MCF 10A (cell line): ENCODE measurements at places on chromosomes 5 and 9.

- H3K36me3 ChIP-seq: no peaks in the 10 kb centered on the region
- no peak overlapping the region for H3K4me3 ChIP-seq
- no peaks in the 10 kb centered on the region for H3K27me3 ChIP-seq
- no peak overlapping the region for H3K27ac ChIP-seq
- no peak for DNase-seq
These were observed 38.3 kb upstream of the ZFYVE16 start for GRCh38 chr5:80369521-80369920.

DNA sequence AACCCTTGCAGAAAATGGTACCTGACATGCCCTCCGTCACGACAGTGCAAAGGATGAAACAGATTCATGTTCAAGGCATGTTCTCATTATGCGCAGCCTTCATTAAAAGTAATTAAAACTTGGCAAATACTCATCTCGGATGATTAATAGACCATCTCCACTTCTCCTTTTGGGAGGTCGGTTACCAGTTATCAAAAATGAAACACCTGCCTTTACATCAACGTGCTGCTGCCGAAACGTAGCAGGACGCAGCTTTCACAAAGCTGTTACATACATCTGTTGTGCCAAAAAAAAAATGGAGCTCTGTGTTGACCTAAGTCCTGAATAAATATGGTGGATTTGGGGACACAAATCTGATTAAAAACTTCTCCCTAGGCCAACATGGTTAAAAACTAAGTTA is 75.7 kb downstream of the PTCH1 start:
- no peaks in the 10 kb centered on the region for H3K4me1 ChIP-seq
- DNase-seq: no peak
- H3K4me3 ChIP-seq: no peak overlapping the region

DNA sequence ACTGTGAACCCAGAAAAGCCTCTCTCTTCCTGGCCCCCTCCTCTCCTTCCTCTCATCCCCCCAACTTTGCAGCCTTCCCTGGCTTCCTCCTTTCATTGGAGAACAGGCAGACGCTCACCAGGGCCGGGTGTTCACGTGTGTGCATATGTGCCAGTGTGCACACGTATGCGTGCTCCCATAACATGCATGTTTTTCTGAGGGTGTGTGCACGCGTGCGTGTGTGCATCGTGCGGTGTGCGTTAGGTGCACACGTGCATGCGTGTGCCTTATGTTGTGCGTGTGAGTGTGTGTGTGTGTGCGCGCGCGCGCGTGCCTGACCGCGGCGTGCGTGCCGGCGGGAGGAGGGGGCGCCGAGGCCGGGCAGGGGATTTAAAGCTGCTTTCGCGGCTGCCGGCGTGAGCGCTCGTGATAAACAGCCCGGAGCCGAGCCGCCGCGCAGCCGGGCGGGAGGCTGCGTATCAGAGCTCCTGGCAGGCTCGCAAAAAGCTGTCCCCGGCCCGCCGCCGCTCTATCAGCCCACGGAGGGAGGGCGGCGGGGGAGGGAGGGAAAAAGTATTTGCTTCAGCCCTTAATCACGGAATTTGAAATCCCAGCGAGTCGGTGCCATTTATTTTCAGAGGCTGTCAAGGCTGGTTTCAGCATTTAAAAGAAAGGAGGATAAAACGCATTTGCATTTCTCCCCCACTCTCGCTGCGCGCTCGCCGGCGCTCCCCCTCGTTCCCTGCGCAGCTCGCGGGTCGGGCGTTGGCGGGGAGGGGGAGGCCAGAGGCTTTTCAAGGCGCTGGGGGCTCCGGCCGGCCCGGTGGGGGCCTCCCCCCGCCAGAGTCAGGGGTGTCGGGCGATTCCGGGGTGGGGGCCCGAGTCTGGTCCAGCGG is 183.9 kb downstream of the C9orf50 start:
- no peaks in the 10 kb centered on the region for H3K36me3 ChIP-seq
- H3K27ac ChIP-seq: no peak overlapping the region
- H3K4me1 ChIP-seq: no peaks in the 10 kb centered on the region
- H3K4me3 ChIP-seq: peak overlapping the region; percentile 60

- peaks cover 17% of the 10 kb centered on the region for H3K27me3 ChIP-seq
- H3K4me1 ChIP-seq: peaks cover 15% of the 10 kb centered on the region
- no peaks in the 10 kb centered on the region for H3K36me3 ChIP-seq
These were observed 6.9 kb upstream of the SLC12A7 start for GRCh38 chr5:1118738-1119137.

GRCh38 chr5:179163236-179164155 is 103.3 kb downstream of the ZNF354C start:
- no peaks in the 10 kb centered on the region for H3K27me3 ChIP-seq
- no peak overlapping the region for H3K27ac ChIP-seq
- no peak overlapping the region for H3K4me3 ChIP-seq
- H3K4me1 ChIP-seq: no peaks in the 10 kb centered on the region
- DNase-seq: no peak

DNA sequence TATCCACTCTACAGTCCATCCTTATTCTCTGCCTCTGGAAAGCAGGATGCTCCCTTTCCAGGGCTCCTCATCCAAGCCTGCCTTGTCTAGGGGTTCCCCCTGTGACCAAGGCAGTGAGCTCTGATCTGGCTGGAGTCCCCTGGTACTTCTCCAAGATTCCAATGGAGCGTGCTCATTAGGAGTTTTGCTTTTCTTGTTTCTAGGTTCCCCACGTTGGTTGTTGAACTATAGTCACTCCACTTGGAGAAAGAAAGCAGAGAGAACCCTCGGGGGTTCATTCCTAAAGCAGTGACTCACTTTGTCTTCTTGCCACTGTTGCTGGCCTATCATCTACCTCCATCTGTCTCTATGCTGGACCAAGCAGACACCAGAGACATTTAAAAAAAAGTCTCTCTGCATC is 192.6 kb downstream of the TLE4 start:
- no peak overlapping the region for H3K27ac ChIP-seq
- H3K4me3 ChIP-seq: no peak overlapping the region
- peaks cover 11% of the 10 kb centered on the region for H3K4me1 ChIP-seq
- H3K36me3 ChIP-seq: no peaks in the 10 kb centered on the region

DNA sequence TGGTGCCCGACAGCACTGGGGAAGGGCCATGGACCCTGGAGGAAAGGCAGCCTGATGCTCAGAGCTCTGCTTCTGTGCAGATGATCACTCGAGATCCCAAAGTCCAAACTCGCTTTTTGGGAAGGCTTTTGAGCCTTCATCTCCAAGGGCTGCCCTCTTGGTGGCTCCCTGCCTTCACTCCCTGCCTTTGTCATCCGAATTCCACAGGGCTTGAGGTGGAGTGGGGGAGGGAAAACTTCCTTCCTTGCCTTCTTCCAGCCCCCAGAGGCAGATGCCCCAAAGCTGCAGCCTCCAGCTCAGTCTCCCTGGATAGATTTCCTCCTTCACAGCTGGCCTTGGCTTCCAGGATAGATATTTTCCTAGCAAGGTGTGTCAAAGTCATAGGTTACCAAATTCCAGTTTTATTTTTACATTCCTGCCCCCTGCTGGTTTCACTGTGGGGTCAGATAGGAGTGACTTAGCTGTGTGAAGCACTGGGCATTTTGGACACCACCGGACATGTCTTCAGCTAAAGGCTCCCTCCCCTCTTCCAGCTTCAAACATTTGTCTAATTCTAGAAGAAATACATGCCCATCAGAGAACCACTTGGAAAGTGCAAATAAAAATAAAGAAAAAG is 268.2 kb downstream of the HSPA4 start:
- no peak overlapping the region for H3K27ac ChIP-seq
- H3K4me1 ChIP-seq: no peaks in the 10 kb centered on the region
- H3K27me3 ChIP-seq: no peaks in the 10 kb centered on the region
- DNase-seq: peak; percentile 36
- H3K4me3 ChIP-seq: no peak overlapping the region

DNA sequence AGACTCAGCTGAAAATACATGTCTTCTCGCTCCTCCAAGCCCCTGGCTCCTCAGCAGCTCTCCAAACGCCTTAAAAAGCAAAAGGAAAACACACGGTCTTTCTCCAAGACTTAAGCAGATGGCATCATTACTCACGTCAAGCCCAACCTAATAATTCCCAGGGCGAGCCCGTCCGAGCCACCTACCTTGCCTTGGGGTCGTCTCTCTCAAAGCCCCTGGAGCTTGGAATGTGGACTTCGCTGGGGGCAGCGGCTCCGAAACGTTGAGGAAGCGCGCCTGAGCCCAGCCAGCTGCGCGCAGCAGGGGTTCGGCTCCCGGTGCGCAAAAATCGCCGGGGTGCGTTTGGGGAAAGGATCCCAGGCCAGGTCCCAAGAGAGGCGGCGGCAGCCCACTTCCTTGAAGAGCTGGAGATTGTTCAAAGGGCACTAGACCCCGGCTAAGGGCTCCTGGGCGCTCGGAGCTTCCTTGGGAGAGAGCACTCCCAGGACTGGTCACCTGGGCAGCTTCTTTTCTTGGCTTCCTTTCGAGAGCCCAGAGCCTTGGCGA is 395 bp downstream of the DRD1 start:
- no peak overlapping the region for H3K4me3 ChIP-seq
- no peaks in the 10 kb centered on the region for H3K4me1 ChIP-seq
- no peaks in the 10 kb centered on the region for H3K36me3 ChIP-seq
- H3K27me3 ChIP-seq: peaks cover 60% of the 10 kb centered on the region

DNA sequence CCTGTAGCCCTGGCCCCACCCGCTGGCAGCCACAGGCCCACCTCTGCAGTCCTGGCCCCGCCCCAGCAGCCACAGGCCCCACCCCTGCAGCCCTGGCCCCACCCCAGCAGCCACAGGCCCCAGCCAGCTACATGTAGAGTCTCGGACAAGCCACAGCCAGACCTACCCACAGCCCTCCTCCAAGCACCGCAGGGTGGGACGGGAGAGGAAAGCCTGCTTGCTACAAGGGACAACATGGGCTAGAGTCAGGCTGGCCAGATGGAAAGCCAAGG is 49.5 kb upstream of the SARDH start:
- H3K4me3 ChIP-seq: no peak overlapping the region
- H3K27me3 ChIP-seq: no peaks in the 10 kb centered on the region
- H3K36me3 ChIP-seq: peaks cover 25% of the 10 kb centered on the region
- H3K27ac ChIP-seq: no peak overlapping the region

DNA sequence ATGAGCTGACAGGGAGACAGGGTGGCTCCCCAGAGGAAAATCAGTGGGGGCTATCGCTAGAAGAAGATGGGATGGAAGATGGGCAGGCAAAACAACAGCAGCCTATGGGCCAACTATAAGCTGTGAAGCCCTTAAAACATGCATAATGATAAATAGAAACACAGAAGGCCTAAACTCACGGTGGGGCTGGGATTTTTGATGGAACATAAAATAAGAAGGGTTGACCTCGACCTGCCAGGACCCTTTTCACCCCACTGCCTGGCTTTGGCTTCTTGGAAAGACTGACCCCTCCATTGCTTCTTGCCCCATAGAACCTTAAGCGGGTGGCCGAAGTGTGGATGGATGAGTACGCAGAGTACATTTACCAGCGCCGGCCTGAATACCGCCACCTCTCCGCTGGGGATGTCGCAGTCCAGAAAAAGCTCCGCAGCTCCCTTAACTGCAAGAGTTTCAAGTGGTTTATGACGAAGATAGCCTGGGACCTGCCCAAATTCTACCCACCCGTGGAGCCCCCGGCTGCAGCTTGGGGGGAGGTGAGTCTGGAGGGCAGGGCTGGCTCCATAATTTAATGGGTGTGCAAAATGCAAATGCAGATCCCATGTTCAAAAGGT is 36.5 kb upstream of the SAP30L start:
- no peak overlapping the region for H3K27ac ChIP-seq
- H3K4me3 ChIP-seq: no peak overlapping the region
- H3K36me3 ChIP-seq: peaks cover 11% of the 10 kb centered on the region
- peaks cover 7% of the 10 kb centered on the region for H3K4me1 ChIP-seq
- no peaks in the 10 kb centered on the region for H3K27me3 ChIP-seq
- no peak for DNase-seq

DNA sequence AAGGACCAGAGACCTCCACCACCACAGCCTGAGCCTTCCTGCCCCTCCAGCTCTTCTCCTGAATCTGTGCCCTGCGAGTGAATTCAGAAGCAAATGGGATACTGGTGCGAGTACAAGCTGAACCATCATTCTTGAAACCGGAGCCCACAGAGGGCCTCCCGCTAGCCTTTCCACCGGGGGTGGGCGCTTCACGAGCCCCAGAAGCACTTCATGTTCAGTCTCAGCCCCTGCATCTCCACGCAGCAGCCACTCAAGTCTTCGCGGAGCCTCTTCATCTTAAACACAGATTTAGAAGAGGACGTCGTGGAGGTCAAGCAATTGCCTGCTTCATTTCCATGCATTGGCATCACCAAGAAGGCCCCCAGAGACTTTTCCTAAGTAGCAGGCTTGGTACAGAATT is 26.0 kb upstream of the OLFM1 start:
- peaks cover 67% of the 10 kb centered on the region for H3K27me3 ChIP-seq
- no peaks in the 10 kb centered on the region for H3K36me3 ChIP-seq

DNA sequence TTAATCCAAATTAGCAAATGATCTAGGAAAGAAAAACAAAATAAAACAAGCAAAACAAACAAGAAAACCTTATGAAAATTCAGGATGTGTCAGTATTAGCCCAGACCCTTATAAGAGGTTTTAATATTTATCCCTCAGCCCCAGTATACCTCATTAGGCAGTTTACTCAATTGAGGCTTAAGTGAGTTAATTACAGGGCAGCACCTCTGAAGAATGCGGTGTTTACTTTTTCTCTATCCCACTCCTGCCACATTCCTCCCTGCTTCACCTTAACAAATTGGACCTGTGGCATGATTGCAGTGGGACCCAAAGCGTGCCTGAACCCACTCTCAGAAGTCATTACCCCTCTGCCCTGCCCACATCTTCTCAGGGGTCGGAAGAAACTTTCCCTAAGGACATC is 67.1 kb downstream of the SIL1 start:
- DNase-seq: no peak
- peaks cover 12% of the 10 kb centered on the region for H3K36me3 ChIP-seq
- no peaks in the 10 kb centered on the region for H3K4me1 ChIP-seq

GRCh38 chr5:85545129-85545528 is 1072.6 kb upstream of the COX7C start:
- H3K27ac ChIP-seq: no peak overlapping the region
- DNase-seq: no peak

DNA sequence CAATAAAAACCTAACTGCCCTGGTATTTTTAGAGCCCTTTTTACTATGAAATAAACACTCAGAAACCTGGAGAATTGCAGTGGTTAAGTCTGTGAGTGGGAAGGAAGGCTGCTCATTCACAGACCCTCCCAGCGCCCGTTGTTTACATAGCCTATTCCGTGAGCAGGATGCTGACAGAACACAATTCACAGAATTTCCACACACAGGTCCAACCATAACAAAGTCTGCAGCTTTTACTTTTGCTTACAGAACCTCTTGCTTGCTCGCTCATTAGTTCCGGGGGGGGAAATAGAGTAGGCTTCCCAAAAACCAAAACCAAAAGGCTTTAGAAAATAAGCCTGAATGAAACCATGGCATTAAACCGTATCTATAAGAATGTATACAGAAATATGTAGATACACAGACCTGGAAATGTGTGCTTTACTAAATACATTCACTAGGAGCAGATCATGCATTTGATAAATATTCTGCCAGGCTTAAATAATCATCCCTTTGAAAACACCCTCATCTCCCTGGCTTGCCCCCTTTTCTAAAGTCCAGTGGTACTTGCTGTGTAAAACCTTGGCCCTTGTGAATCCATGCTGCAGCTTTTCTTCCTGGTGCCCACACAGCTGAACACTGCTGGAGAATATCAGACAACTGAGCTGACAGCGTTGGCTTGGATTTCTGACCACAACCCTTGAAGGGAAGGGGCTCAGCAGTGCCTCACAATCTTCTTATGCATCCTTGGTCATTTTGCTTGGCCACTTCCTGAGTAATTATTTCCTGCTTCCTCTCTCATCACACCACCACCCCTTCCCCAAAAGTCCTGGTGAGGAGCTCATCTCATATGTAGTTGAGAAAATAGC is 128.0 kb downstream of the FANCC start:
- H3K36me3 ChIP-seq: no peaks in the 10 kb centered on the region
- no peak overlapping the region for H3K4me3 ChIP-seq
- H3K27me3 ChIP-seq: no peaks in the 10 kb centered on the region

- H3K4me1 ChIP-seq: no peaks in the 10 kb centered on the region
- no peak for DNase-seq
- no peak overlapping the region for H3K27ac ChIP-seq
- H3K36me3 ChIP-seq: no peaks in the 10 kb centered on the region
- H3K27me3 ChIP-seq: no peaks in the 10 kb centered on the region
These were observed 204.9 kb downstream of the LRRC70 start for GRCh38 chr5:62783374-62784057.
